CD8-positive, alpha-beta T cell (primary cell): ENCODE measurements at places on chromosomes 5 and 9. TPM values are rescaled to one million over a fixed set of nuclear protein-coding genes. Genes with fewer than 3 reads are reported as not detected.

- DNase-seq = no peak
These were observed 33.5 kb downstream of the ABLIM3 start for GRCh38 chr5:149174847-149175234.

- DNase-seq = peak; percentile 5
These were observed at the start of gene SLC25A48 for GRCh38 chr5:135834639-135835529. Gene SLC25A48 (plus strand): TSS chr5:135834663. CDS start chr5:135834848, 185 bp downstream.

DNA sequence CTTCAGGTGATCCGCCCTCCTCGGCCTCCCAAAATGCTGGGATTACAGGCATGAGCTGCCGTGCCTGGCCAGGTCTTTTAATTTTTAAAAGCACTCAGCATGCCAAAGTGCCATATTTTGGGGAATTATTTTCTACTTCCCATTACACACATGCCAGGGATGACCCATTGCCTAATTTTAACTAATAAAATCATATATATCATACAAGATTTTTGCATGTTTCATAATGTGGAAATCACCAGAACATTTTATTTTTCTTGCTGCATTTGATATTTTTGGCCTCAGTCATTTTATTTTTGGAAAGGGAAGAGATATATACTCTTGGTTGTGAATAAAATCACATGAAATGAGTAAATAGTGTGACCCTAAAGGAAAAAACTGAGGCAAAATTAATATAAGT lies 45.3 kb upstream of the TENT2 start:
- DNase-seq = no peak

DNA sequence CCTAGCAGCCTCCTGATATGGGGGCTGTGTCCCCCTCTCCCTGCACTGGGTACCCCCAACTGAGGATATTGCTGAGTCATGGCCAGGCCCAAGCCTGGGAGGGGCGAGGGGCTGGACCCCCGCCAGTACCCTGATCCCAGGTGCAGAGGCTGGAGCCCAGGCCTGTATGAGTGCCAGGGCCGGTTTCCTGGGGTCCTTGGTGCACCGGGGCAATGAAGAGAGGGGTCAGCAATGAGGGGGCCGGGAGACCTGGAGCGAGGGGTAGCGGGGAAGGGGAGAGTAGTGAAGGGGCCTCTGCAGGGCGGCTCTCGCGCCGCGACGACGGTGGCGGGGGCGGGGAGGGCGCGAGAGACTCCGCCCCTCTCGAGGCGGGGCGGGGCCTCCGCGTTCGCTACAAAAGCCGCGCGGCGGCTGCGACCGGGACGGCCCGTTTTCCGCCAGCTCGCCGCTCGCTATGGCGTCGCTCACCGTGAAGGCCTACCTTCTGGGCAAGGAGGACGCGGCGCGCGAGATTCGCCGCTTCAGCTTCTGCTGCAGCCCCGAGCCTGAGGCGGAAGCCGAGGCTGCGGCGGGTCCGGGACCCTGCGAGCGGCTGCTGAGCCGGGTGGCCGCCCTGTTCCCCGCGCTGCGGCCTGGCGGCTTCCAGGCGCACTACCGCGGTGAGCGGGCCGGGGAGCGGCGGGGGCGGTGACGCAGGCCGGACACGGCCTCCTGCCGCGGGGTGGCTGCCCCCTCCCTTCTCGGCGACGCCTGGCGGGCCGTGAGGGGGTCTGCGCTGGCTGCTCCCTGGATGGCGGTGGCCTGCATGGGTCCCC lies at the start of gene SQSTM1:
SQSTM1 (plus strand) TSS at position 423 of the 815 bp plus-strand sequence; CDS start at position 455, 32 bp downstream.
- DNase-seq = peak; percentile 85

- DNase-seq = no peak
These were observed 52.9 kb upstream of the PTPDC1 start for GRCh38 chr9:94031380-94031779.

BAAT gene
- not detected for total RNA-seq
